ENCODE measurements at places on chromosomes 5 and 9.

GRCh38 chr9:137836831-137837241 lies 40.7 kb upstream of the CACNA1B start:
- DNase-seq: no peak

DNA sequence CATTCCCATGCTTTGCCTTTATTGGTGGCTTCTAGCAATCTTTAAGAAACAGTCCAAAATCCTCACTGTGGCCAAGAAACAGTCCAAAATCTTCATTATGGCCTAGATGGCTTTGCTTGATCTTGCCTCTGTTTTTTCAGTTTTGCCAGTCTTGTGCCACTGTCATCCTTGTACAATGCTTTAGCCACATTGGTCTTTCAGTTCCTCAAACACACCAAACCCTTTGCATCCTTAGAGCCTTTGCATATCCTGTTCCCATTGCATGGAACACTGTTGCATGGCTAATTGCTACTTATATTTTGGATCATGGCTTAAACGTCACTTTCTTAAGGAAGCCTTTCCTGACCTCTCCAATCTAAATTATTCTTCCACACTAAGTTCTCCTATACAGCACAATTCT lies 22.1 kb downstream of the MRRF start:
- no peak for DNase-seq

DNA sequence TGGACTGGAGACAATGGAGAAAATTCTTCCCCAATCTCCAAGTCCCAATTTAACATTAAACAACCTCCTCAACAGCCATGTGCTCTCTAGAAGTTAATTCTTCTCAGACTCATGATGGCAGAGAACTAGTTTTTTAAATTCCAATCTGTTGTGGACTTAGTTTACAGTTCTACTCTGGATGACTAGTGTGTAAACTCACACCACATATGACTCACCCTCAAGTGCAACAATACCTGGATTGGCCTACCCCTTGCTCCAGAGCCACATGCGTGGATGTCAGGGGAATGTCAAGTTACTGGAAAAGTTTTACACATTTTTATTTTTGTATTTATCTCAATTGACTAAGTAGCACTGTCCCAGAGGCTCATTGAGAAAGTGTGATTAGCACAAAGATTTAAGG lies 136.0 kb upstream of the EFNA5 start:
- no peak for DNase-seq

GRCh38 chr5:150152636-150153462 lies 2.8 kb downstream of the PDGFRB start:
- no peak for DNase-seq

DNA sequence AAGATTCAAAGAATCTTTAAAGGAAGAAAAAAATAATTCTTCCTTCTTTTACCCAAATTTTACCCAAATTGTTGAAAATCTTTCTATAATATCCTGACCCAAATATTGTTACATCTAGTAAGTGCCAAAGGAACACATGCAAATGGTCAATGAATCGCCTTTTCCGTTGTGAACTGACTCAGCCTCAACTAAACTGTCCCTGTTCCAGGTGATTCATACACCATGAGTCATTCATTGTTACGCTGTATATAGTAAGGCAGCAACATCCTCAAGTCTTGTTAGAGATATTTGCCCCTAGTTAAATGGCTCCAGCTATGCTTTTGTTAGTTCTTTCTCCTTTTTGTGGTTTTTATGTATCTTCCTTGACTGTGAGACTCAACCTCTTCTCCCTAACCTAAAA lies 9.7 kb downstream of the PTGER4 start:
- DNase-seq: no peak

GRCh38 chr5:82417776-82418607 lies 139.8 kb upstream of the RPS23 start:
- no peak for DNase-seq

DNA sequence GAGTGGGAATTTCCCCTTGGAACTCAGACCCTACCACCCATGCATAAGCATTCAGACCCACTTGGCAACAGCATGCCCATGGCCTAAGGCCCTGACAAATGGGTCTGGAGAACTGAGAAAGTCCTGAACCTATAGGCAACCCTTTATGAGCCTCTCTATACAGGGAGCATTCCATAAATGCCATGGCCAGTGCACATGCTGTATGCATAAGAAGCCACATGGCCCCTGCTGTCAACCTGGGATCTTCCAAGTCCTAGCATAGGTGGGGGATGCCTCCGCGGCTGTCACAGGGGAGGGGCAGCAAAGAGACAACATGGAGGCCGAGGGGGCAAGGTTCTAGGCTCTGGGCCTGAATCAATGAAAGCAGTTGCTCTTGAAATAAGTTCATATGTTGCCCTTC lies 8.2 kb upstream of the NIPAL4 start:
- DNase-seq: no peak

GRCh38 chr9:119961774-119962424 lies 592.7 kb upstream of the BRINP1 start:
- DNase-seq: no peak

- DNase-seq: no peak
These were observed 191.3 kb downstream of the DMAC1 start for GRCh38 chr9:7608261-7608660.

DNA sequence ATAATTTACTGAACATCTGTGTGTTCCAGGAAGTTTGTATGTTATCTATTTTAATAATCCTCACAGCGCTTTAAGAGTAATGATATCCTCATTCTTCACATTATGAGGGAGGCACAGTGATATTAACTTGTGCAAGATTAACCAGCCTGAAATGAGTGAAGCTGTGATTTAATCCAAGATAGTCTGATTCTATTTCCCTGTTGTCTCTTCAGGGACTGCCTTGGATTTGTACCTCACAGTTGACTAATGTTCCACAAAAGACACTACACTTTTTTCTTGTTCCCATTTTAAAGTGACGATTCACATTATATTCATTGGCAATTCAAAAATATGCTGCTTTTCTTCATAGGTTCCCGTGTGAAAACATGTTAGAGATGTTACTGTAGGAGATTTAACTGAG lies 125.3 kb upstream of the GNA14 start:
- no peak for DNase-seq

- no peak for DNase-seq
These were observed 10.6 kb upstream of the GRIN1 start for GRCh38 chr9:137128158-137128861.

GRCh38 chr5:55564721-55565120 lies 30.0 kb upstream of the PLPP1 start:
- DNase-seq: no peak

DNA sequence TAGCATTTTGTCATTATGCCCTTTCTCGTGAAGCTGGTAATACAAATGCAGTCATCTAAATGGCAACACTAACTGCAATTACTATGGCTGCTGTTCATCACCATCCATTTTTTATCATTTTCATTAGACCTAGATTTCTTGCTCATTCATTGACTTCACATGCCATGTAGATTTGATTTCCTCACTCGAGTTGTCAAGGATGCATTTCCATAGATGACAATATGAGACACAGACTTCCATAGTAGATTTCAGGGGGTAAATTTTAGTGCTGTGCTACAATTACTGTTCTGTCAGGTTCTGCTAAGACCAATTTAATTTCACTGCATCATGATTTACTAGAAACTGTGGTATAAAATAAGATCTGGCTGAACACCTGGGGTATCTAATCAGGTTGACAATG lies 589.2 kb downstream of the SEMA5A start:
- DNase-seq: no peak

- DNase-seq: no peak
These were observed 36.3 kb upstream of the RLN1 start for GRCh38 chr9:5375790-5376477.

DNA sequence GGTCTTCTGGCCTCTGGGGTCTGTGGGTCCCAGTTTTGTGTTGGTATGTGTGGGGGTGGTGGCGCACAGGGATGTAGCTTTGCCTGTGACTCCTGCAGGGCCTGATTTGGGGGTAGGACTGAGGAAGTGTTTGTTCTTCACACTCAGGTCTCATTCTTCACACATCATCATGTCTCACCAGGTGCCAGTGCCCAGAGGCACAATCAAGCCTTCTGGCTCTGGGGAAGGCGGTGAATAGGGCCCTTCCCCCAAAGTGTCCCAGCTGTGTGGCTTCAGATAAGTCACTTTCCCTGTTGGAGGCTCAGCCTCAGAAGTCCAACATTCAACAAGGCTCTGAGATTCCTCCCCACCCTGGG lies 5.1 kb downstream of the DBN1 start:
- DNase-seq: no peak

GRCh38 chr9:4739587-4740387 lies 1.2 kb downstream of the AK3 start:
- no peak for DNase-seq

- DNase-seq: no peak
These were observed 319.1 kb upstream of the RGMB start for GRCh38 chr5:98454407-98454806.

- no peak for DNase-seq
These were observed 8.0 kb upstream of the DAB2IP start for GRCh38 chr9:121643473-121643872.

DNA sequence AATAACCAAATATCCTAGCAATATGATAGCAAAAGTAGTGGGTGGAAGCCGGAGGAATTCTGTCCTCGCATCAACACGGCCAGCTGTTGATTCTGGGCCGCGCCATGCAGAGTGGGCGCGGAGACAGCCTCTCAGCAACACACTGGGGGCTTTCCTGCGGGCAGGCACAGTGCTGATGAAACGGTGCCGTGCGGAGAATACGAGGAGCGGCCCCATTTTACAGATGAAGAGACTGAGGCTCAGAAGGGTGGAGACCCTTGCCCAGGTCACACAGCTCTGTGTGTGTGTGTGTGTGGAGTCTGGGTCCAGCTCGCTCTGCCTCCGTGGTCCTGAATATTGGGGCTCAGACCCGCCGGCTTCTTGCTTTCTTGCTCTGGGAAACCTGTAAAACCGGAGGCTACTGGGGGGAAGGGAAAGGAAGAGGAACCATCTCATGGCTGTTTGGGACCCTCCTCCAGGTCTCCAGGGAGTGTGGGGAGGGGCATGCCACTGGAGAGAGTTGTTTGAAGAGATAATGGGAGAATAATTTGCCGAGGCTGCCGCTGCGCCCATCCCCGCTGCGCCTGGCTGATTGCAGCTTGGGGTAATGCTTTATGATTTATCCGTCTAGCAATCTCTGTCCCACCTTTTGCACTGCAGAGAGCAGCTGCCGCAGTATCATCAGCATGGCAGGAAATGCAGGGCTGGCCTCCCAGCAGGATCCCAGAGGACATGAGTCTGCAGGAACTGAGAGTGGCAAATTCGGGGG lies 36.6 kb downstream of the NCS1 start:
- DNase-seq: no peak

DNA sequence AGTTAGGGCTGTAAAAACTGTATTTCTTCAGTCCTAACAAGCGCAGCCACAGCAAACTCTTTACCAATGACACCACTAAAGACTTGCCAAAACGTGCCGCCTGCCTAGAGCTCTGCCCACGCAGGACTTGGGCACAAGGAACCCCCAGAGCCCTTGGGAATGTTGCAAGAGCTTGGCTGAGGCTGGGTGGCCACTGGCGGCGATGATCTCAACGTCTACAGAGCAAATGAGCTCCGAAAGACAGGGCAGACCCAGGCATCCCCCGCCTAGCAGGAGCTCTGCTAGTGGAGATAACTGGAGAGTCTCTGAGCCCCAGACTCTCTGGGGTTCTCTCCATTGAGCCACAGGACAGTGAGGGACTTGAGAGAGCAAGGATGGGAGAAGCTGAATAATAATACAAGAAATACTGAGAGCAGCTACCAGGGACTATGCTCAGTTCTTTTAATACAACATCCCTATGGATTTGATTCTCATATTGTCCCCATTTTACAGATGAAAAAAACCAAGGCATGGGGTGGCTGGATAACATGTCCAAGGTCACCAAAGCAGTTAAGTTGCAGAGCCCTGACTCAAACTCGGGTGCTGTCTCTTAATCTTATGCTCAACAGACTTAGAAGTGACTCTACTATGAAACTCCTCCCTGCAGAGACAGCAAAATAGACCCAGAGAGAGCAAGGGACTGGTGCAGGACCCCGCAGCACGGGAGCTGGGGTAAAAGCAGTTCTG lies 32.5 kb downstream of the SHB start:
- no peak for DNase-seq

DNA sequence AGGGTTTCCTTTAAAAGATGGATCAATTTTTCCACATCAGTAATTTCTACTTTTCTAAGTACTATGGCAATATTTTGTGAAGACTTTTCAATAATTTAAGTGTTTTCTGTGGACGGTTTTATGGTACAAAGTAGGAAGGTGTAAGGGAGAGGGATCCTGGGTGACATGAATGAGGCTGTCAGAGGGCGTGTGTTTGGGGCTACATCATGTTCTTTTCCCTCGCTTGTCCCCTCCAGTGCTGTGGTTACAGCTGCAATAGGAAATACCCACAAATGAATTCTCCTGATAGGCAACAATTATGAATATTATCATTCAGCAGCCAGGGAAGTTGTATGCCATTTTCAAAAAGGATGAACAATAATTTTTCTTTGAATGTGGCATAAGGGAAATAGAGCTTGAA lies 83.8 kb downstream of the CAVIN4 start:
- DNase-seq: no peak

DNA sequence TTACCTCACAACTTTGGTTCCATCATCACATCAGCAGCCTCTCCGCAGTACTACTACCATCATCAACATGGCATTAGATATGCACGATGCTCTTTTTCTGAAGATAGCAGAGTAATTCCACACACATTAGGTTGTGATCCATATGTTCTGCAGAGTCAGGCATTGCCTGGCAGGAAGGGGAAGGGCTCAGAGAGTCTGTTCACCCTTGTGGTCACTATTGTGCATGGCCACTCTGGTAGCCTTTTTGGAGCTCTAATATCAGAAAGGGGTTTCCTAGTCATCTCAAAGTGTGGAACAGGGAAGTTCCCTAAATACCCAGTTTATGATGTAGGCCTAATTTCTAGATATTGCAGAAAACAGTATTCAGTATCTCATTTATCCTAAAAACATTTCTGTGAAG lies 373.6 kb downstream of the BNC2 start:
- no peak for DNase-seq

DNA sequence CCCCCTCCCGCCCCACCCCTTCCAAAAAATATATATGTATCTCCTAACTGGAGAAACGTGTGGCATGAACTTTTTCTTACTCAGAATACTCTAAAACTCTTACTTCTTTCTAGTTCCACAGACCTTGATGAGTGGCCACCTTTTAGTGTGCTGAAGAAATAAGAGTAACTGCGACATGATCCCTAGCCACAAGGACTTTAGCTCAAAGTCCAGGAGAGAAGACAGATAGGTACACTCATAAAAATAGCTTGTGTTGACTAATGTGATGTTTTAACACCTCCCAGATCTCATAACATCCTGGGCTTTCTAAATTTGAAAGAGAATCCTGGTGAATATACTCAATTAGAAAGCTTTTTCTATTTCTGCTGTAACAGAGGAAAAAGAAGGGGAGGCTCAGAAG lies 1005.0 kb upstream of the DMAC1 start:
- DNase-seq: no peak

- no peak for DNase-seq
These were observed 185.0 kb downstream of the ATPSCKMT start for GRCh38 chr5:10064546-10065195.
